ENCODE measurements at places on chromosomes 6 and 20.

DNA sequence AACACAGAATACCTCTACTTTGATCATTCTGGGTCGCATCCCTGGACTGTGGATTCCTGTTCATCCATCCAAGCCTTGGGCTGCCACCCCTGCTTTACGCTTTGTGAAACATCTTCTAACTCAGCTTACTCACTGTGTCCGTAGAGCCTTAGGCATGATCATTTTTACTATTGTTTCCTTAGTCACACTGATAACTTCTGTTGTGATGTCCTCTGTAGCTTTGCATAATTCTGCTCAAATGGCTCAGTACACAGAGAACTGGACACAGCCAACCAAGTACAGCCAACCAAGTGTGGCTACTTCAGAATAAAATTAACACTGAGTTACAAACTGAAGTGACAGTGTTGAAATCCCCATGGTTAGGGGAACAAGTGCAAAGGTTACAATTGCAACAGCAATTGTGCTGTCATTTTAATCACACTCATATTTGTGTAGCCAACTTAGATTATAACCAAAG is 8.6 kb upstream of the FKBP1A start:
- no peak for DNase-seq

GRCh38 chr20:24699321-24700165 is 230.1 kb downstream of the SYNDIG1 start:
- no peak for DNase-seq

DNA sequence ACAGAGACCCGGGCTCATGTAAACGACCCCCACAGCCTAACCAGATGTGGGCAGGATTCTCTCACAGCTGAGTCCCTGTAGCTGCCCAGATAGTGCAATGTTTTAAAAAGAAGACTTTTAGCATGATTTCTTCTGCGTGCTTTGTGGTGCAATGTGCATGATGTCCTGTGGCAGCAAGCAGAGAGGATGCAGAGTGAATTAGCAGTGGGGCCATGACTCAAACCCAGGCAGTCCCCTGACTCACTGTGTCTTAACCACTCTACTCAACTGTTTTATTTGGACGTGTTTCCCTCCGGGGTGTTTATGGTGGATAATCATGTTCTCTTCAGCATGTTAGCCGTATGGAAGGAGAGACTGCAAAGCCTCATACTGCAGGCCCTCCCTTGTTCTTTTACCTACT is 247.9 kb downstream of the SLC24A3 start:
- no peak for DNase-seq

- peak; percentile 33 for DNase-seq
These were observed at the start of gene RSPH9 for GRCh38 chr6:43644940-43645612. Gene RSPH9, plus strand, starts transcription at chr6:43645036. Its CDS starts 63 bp downstream, at chr6:43645099.

GRCh38 chr20:61874421-61875068 is 191.1 kb downstream of the TAF4 start:
- no peak for DNase-seq
